Left colon (tissue), 2 donors: ENCODE measurements at places on chromosomes 12 and 14. TPM values are rescaled to one million over a fixed set of nuclear protein-coding genes. Genes with fewer than 3 reads are reported as not detected.

DNA sequence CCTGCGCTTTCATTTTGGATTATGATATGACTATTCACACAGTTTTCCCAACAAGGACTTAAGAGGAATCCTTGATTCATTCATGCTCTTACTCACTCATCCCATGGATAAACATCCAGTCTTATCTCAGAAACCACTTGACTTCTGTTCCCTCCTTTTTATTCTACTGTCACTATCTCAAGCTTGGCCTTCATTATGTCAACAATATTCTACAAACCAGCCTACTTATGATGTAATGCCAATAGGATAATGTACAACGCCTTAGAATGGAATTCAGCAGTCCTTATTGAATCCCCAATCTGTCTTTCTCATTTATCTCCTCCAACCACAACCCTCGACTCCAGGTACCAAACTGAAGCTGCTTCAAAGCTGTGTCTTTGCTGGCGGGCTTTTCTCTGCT lies 448.5 kb downstream of the PDZRN4 start:
- no peak for DNase-seq

GRCh38 chr12:53530920-53531319 lies 23.6 kb upstream of the NPFF start:
- no peak for DNase-seq

DNA sequence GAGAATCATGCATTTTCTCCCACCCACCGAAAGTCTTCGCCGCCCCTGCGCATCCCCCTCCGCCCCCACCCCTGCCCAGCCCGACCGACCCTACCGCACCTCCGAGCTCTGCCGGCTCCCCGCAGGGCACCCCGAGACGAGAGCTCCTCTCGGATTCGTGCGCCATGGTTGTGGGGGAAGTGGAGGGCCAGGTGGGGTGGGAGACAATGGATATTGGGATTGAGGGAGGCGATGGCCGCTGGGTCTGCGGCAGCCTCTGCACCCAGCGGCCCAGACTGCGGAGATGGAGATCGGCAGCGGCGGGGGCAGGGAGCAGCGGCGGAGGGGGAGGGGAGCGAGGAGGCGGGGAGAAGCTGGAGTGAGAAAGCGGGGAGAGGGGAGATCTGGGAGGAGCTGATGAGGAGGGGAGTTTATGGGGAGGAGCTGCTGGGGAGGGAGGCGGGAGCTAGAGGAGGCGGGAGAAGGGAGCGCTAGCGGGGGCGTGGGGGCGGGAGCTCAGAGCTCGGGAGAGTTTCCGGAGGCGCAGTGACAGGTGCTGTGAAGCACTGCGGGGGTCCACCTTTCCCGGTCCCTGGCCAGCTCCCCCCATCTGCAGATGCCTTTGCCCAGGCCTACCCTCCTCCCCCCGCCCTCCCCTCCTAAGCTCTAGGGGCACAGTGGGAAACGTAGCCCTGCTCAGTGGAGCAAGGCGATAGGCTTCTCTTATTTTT lies at the start of gene SALL2:
Gene SALL2 (minus strand): TSS at position 385 of the 710 bp plus-strand sequence. CDS start 219 bp downstream, at position 166.
- DNase-seq, result peak; percentile 78

Gene CLEC4A
- total RNA-seq, result 0.70 TPM

- DNase-seq, result no peak
Observed at GRCh38 chr14:36935976-36936678, 236.3 kb downstream of the SLC25A21 start.

Gene C1R
- 63.1 TPM for total RNA-seq

DNA sequence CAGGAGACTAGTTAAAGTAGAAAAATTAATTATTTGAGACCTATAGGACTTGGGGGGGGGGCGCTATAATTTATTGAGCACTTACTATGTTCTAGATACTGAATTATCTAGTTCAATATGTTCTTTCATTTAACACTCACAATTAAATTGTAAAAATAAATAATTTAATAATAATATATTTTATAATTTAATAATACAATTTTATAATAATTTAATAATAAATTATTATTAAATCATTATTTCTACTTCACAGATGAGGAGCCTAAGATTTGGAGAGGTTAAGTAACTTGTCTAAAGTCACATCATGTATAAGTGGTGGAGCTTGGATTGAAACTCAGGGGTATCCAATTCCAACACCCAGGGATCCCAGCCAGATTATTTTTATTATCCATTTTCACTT lies 98.8 kb upstream of the CCDC175 start:
- DNase-seq, result no peak

GRCh38 chr12:1130164-1130563 lies 139.1 kb downstream of the ERC1 start:
- DNase-seq, result peak; percentile 82

Gene POTEG
- total RNA-seq, result not detected

DNA sequence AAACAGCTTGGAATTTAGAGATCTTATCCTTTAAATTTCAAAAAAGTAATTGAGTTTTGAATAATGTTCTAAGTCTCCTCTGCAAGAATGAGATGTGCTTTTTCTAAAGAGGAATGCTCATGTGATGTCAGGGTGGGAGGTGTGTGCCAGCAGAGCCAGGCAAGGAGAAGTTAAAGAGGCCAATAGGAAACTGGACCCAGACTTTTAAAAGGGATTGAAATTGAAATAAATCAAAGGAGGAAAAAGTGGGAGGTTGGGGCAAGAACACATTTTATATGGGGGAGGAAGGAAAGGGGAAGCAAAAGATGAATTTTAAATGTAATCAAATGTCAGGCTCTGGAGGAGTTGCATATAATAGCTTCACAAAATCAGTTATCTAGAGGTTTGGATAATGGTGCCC lies 126.1 kb downstream of the FIGNL2 start:
- no peak for DNase-seq

DNA sequence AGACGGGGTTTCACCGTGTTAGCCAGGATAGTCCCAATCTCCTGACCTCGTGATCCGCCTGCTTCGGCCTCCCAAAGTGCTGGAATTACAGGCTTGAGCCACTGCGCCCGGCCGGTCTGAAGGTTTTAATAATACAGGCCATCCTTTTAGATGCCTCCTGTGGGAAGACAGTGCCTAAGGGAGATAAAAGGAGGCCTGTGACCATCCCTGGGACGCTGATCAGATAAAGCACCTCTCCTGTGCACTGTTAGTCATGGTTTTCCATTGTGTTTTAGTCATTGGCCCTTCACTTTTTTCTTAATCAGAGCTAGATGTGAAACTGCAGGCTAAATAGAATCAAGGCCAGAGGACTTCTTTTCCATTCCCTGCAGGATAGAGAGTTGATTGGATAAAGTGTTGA lies 7.6 kb upstream of the ACADS start:
- DNase-seq, result no peak

DNA sequence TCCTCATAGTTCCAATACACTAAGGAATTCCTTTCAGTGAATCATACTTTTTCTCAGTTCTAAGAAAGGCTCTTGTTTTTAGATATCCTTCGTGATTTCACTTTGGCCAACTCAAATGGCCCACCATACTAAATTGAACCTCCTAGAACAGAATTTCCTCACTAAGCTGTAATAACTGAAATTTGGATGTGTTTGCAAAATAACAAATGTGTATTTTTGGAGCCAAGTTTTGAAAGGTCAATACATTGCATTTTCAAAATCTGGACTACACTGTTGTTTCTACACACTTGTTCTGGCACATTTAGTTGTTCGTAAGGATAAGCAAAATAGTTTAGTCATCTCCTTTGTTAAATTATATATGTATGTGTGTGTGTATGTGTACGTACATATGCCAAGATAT lies 439.0 kb upstream of the STXBP6 start:
- DNase-seq, result no peak

- DNase-seq, result no peak
Observed at GRCh38 chr12:55818886-55819285, 1.0 kb downstream of the ORMDL2 start.

DNA sequence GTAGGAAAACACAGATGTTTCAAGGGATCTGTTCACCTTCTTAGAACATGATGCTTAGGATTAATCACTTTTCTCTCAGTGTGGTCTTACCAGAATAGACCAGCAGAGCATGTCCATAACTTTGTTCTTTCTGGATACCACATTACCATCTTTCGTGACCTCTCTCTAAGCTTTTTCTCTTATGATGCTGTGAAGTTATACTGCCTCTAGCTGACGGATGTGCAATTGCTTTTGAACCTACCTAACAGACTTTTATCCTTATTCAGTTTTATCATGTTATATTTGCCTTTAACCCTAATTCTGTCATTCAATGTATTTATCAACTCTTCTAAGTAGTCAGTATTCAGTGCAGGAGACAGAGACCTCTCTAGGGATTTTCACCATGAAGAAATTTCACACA lies 246.7 kb downstream of the DACT1 start:
- DNase-seq, result no peak

Gene RD3L
- not detected for total RNA-seq

DNA sequence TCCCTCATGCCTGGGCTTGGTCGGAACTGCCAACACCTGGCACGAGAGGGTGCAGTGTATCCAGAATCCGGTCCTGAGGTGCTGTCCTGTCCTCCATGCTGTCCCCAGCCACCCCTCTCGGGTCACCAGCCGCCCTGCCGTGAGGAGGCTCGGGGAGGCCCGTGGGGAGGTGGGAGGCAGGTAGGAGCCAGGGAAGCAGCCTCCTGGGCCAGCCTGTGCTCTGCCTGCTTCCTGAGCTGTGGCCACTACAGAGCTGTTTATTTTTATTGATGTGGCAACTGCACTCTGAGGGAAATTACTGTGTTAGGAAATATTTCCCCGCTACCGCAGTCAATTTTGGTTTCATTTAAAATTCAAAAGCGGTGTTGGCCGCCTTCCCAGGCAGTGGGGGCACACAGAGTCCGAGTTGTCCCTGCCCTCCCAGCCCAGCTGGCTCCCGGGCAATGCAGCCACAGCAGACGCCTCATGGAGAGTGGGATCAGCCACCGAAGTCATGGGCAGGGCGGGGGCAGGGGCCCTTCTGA lies 18.3 kb downstream of the NOC4L start:
- DNase-seq, result no peak
